ENCODE measurements at places on chromosomes 1 and 21. TPM values are rescaled to one million over a fixed set of nuclear protein-coding genes. Genes with fewer than 3 reads are reported as not detected.
A peak's percentile ranks its signal among the peaks of the same experiment; 100 is the strongest.

DNA sequence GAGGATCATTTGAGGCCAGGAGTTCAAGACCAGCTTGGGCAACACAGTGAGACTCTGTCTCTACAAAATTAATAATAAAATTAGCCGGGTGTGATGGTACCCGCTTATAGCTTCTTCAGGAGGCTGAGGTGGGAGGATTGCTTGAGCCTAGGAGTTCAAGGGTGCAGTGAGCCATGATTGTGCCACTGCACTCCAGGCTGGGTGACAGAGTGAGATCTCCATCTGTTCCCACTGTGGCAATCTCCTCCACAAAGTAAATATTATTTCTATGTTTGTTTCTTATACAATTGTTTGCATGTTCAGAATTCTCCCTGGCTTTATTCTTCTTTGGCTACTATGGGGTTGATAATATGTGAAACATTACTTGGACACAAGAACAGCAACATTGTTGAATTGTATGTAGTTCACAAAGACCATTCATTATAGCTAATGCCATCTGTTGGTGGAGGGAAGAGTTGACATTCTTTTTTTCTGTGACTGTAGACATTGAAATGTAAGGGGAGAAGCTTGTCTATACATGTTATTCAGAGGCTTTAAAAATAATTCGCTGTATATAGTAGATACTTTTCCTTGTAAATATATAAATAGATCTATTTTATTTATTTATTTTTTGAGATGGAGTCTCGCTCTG lies 47.8 kb upstream of the SRSF10 start:
- peak; percentile 50 for ATAC-seq

- ATAC-seq: no peak
Observed at GRCh38 chr1:19154876-19155275, 55.2 kb downstream of the UBR4 start.

DNA sequence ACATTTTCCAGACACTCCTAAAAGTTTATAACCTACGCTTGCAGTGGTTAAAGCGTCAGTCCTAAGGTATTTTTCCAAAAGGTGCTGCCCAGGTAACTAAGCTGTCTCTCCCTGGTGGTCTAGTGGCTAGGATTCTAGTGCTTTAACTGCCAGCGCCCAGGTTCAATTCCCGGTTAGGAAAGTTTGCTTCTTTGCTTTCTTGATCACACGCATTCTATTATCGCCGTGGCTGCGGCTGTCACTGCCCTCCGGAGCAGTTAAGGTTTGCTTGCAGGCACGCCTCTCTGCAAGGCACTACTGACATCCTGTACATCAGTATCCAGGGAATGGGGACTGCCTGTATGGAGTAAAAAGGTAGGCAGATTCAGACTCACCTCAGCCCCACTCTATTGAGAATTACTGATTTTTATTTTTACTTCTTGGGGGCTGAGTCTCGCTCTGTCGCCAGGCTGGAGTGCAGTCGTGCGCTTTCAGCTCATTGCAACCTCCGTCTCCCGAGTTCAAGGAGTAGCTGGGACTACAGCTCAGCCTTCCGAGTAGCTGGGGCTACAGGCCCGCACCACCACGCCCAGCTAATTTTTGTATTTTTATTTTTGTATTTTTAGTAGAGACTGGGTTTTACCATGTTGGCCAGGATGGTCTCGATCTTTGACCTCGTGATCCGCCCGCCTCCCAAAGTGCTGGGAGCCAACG lies 53.2 kb upstream of the CFAP126 start:
- ATAC-seq: no peak

DNA sequence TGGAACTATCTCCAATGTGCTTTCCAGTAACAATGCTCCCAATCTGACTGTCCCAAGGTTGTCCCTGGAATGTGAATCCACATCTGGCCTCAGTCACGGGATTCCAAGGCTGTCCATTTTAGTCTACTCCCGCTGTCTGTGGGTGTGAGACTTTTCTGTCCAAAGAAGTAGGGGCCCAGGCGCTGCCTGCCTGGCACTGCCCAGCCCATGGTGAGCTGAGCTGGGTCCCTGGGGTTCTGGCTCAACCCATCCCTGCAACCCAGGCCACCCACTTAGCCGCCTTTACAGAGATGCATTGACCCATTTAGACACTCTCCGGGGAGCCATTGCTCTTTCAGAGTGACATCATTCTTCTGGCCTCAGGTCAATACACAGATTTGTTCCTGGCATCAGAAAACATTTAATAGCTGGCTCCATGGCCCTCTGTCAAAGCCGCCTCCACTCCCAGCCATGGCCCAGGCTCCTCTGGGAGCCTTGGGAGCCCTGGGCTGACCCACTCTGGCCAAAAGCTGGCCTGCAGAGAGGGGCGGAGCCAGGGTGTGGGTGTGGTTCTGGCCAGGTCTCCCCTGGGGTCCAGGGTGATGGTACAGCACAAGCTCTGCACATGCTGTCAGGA lies 47.2 kb upstream of the PAX7 start:
- peak; percentile 55 for ATAC-seq

- ATAC-seq: no peak
Observed at GRCh38 chr1:32334274-32334861, 1.7 kb downstream of the MARCKSL1 start.

GRCh38 chr1:110370827-110371226 lies 20.0 kb downstream of the SLC16A4 start:
- ATAC-seq: no peak

DNA sequence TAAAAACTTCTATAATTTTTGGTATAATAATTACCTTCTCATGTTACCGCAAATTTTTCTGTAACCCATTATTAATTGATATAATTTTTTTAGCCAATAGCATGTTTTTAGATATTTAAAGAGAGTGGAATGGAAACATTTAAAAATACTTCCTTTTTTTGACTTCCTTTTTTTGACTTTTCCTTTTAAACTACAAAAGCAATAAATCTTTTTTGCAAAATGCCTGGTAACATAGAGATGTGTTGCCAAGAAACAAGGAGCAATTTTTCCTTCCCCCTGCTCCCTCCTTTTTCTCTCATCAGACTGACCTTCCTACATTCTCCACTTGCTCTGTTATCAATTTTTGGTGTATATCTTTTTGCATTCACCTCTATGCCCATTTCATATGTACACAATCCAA lies 666.2 kb downstream of the ADGRL2 start:
- no peak for ATAC-seq

GRCh38 chr21:39952265-39952664 lies 85.0 kb downstream of the PCP4 start:
- ATAC-seq: no peak

DNA sequence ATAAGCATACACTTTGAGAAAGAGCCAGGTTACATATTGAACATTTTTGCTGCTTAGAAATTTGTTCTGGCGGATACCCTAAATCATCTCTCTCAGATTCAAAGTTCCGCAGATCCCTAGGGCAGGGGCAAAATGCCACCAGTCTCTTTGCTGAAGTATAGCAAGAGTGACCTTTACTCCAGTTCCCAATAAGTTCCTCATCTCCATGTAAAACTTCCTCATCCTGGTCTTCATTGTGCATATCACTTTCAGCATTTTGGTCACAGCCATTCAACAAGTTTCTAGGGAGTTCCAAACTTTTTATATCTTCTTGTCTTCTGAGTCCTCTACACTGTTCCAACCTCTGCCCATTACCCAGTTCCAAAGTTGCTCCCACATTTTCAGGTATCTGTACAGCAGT lies 23.3 kb upstream of the LYPD8 start:
- ATAC-seq: no peak

DNA sequence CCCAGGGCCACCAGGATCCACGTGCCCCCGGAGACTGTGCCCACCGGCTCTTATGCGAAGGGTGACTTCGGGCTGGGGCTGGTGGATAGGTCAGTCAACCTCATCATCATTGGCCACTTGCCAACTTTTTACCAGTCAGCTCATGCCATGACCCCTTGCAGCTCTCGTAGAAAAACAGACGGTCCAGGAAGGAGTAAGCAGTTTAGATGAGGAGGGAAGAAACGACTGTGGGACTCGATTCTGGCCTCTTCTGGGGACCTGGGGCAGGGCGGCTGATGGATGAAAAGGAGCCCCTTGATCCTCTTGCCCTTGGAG lies 41.0 kb downstream of the UBASH3A start:
- no peak for ATAC-seq

GRCh38 chr21:38489729-38490128 lies 8.5 kb downstream of the ERG start:
- no peak for ATAC-seq

DNA sequence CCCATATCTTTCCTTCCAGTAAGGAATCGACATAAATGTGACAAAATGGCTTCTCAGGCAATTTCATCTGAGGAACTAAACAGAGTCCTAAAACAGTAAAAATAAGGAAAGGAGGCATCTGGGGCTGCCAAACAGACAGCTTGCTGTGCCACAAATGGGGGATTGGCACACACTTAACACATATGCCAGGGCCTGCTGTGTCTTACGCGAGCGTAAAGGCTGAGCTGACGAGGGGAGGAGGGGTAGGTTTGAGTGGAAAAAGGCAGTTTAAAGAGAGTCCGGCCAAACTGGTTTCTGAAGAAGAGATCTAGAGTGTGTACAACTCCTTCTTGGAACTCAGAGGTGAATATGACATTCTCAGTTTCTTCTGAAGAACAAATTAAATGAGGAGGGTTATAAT lies 244.1 kb upstream of the MAP1LC3C start:
- no peak for ATAC-seq

DNA sequence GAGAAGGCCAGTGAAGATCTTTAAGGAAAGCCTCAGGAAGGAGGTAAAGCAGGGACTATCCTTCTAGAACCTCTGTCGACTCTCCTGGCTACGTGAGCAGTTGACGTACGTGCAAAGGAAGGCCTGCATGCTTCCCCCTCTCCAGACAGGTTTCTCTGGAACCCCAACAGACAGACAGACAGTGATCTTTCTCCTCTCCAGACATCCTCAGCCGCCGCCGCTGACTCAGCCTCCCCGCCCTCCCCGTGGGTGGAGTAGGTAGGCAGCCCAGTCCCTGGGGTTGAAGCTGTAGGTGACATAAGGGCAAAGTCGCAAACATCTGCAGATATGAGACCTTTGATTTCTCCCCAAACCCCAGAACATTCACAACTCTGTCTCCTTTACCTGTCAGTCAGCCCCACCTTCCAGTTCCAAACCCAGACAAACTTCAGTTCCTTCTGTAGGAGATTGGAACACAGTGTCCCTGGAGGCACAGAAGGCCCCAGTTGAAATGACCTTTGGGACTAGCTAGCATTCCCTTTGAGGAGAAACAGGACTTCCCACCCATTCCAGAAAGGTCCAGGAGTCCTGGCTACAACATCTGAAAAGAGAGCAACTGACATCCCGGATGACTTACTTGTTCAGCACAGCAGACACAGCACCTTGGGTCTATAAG lies 146.0 kb upstream of the JUN start:
- no peak for ATAC-seq

DNA sequence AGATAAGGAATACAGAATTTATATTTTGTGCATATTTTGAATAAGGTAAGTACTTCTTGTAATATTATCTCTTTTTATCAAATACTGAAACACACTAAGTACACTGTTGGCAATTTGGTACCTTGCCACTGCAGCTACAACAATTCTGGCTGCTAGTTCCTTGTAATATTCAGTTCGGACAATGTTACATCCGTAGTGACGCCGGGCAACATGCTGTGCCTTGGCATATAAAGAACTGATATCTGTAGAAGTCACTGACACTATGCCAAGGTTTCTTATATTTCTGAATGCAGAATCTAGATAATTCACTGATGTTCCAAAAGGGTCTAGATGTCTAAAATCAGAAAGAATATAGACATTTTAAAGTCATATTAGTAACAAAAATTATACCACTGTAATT lies 17.5 kb downstream of the TRMT1L start:
- no peak for ATAC-seq

The NBPF26 gene
- total RNA-seq: 13.8 TPM

The OR6F1 gene
- total RNA-seq: not detected

The FCRL5 gene
- 0.13 TPM for total RNA-seq

The NRAS gene
- 21.2 TPM for total RNA-seq

The C1QC gene
- 83.6 TPM for total RNA-seq

All from gastroesophageal sphincter (tissue), 4 donors.